ENCODE measurements at places on chromosomes 7 and 10. TPM values are rescaled to one million over a fixed set of nuclear protein-coding genes. Genes with fewer than 3 reads are reported as not detected.

The MRLN gene
- total RNA-seq: not detected

DNA sequence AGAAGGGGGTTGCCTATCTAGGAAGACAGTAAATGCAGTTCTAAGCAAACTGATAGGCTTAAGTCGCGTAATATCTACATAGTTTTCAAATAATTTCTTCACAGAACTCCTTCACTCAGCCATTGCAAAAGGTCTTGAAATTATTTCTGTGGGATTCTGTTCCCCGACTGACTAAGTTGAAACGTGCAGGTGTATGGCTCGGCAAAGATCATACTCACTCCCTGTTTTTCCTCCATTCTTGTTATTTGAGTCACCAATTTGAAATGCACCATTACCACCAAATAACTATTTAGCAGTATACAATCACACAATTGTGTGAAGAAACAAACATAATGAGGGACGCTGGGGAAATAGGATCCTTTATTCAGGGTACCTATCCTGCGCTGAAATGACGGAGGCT is 771.1 kb downstream of the GATA3 start:
- no peak overlapping the region for H3K4me3 ChIP-seq
- DNase-seq: no peak
- H3K27ac ChIP-seq: no peak overlapping the region
- H3K4me1 ChIP-seq: no peaks in the 10 kb centered on the region
- no peaks in the 10 kb centered on the region for H3K36me3 ChIP-seq
- no peaks in the 10 kb centered on the region for H3K27me3 ChIP-seq

GRCh38 chr10:20473023-20473760 is 423.9 kb downstream of the NEBL start:
- no peak overlapping the region for H3K4me3 ChIP-seq
- no peaks in the 10 kb centered on the region for H3K27me3 ChIP-seq
- no peak for DNase-seq
- H3K4me1 ChIP-seq: no peaks in the 10 kb centered on the region
- peak overlapping the region; percentile 9 for H3K27ac ChIP-seq
- H3K36me3 ChIP-seq: no peaks in the 10 kb centered on the region

- no peaks in the 10 kb centered on the region for H3K4me1 ChIP-seq
- no peak overlapping the region for H3K27ac ChIP-seq
- H3K4me3 ChIP-seq: no peak overlapping the region
- H3K36me3 ChIP-seq: no peaks in the 10 kb centered on the region
- no peak for DNase-seq
- no peaks in the 10 kb centered on the region for H3K27me3 ChIP-seq
Measured at GRCh38 chr10:22805304-22805703, 90.9 kb upstream of the PIP4K2A start.
